GM23248 (cell line): ENCODE measurements at places on chromosomes 7 and 10. TPM values are rescaled to one million over a fixed set of nuclear protein-coding genes. Genes with fewer than 3 reads are reported as not detected.
A peak's percentile ranks its signal among the peaks of the same experiment; 100 is the strongest.

Gene LEP
- total RNA-seq, result 0.22 TPM in 1 of 2 replicates, not detected in the other

Gene AQP1
- 0.54 and 1.1 TPM in 2 replicates for total RNA-seq

Gene SLK
- total RNA-seq, result 37.1 and 37.3 TPM in 2 replicates

Gene AUTS2
- total RNA-seq, result 1.4 and 3.0 TPM in 2 replicates

DNA sequence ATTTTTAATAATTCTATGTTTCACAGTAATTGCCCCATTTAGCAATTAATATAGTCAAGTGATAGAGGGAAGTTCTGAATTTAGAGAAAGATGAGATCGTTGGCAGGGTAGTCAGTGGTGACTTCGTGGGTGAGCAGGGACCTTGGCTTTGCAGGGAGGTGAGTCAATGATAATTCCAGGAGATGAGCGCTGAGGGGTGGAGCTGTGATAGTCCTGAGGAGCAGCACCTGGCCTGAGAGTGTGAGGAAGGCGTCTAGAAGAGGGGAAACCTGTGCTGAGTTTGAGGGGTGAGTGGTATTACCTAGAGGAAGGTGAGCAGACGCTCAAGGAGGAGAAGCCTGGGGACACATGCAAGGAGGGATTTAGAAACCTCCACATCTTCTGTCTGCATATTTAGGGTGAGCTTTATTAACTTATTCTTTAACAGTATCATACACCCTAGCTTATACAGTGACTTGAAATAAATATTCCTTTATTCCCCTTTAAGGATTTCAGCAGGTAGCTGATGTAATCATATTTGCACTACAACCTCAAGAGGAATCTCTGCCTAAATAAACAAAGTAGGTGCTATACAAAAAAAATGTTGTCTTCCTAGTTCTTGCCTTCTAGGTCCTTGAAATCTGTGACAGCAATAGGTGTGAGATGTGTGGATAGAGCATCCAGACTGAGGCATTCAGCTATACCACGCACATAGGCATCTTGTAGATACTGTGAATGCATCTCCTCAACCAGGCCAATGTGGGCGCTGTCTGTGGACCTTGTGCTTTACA lies 2.1 kb upstream of the TRIL start:
- no peaks in the 10 kb centered on the region for H3K36me3 ChIP-seq
- peaks cover 24% of the 10 kb centered on the region; the same call in 1 of the 2 replicates for H3K27me3 ChIP-seq
- H3K27ac ChIP-seq, result no peak overlapping the region
- DNase-seq, result peak; percentile 13
- no peak overlapping the region for H3K4me3 ChIP-seq

DNA sequence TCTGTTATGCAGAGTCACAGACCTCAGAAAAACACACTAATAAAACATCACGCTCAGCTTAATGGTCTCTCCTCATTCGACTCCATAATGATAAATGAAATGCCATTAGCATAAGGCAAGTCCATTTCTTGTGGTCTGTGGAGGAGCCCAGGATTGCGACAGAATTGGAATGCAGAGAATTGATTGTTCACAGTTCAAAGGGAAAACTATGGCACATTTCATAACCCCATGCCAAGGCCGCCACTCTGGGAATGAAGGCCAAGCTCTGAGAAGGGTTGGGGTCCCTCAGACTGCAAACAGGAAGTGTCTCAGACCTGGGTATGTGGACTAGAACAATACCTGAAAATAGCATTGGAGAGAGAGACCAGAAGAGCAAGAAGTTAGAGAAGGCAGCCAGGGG lies 398.9 kb downstream of the ADRA2A start:
- peak overlapping the region; percentile 64 for H3K27ac ChIP-seq
- DNase-seq, result peak; percentile 88
- peaks cover 52% of the 10 kb centered on the region for H3K4me1 ChIP-seq
- H3K4me3 ChIP-seq, result no peak overlapping the region

GRCh38 chr7:158530800-158531609 lies 56.6 kb downstream of the PTPRN2 start:
- no peak for DNase-seq
- no peak overlapping the region for H3K4me3 ChIP-seq
- no peaks in the 10 kb centered on the region for H3K36me3 ChIP-seq
- H3K27ac ChIP-seq, result no peak overlapping the region
- no peaks in the 10 kb centered on the region for H3K27me3 ChIP-seq

DNA sequence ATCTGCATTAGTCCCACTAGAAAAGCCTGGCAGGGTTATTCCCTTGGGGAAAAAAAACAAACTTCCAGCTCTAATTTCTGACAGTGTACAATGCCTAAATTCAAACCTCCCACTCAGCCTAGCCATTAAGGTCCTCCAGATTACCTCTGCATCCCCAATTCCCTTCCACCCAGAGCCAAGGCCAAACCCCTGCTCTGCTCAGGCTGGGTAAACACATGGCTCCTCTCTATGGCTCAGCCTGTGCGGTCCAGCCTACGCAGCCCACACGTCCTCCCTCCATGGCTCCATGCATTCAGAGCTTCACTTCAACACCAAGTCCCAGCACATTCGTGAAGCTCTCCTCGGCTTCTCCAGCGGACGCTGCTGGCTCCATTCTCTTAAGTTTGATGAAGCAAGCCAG lies 5.2 kb downstream of the DLG5 start:
- H3K27me3 ChIP-seq, result no peaks in the 10 kb centered on the region
- no peak for DNase-seq
- peaks cover 18% of the 10 kb centered on the region for H3K4me1 ChIP-seq
